ENCODE measurements at places on chromosomes 2 and 18. TPM values are rescaled to one million over a fixed set of nuclear protein-coding genes. Genes with fewer than 3 reads are reported as not detected.

Gene SNRPD1
- total RNA-seq, result 55.8 TPM

Gene SIX2
- total RNA-seq, result 1.2 TPM

Gene IL36B
- total RNA-seq, result not detected

Gene CXCR1
- not detected for total RNA-seq

Gene IL36G
- not detected for total RNA-seq

Gene NT5DC4
- total RNA-seq, result not detected

Gene ERMN
- 0.70 TPM for total RNA-seq

Gene NCKAP5
- 7.3 TPM for total RNA-seq

Gene FAM228A
- total RNA-seq, result 1.2 TPM

Gene ARHGAP28
- total RNA-seq, result 16.0 TPM

GRCh38 chr18:44411262-44411905, 269.3 kb upstream of the SETBP1 start:
- DNase-seq, result no peak

DNA sequence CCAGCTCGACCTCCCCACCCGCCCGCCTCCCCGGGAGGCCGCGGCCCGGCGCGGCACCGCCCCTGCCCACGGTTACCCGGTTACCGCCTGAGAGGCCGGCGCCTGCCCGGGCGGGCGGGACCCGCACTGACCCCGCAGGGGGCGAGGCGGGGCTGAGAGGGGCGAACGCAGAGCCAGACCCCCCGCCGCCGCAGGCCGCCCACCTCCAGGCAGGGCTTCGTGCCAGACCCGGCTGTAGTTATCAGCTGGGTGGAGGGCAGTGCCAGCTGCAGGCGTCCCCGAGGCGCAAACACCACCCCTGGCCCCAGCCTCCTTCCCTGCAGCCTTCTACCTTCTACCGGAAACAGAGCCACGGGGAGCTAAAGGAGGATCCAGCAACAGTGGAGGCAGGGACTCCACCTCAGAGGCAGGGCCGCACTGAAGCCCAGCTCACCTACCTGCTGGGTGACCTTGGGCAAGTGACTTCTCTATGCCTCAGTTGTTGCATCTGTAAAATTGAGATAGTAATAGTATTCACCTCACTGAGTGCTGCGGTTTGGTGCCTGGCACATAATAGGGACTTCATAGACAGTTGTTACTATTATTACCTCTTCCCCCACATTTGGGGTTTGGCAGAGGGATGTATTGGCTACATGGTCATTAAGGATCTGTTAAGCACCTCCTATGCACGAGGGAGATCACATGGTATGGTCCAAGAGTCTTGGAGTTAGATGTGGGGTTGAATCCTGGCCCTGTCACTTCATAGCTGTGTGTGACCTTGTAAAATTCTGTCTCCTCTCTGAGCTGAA, 231.6 kb upstream of the SMAD2 start:
- DNase-seq, result peak; percentile 55

GRCh38 chr2:85755122-85756027, 1.6 kb downstream of the ATOH8 start:
- DNase-seq, result no peak

- no peak for DNase-seq
Observed at GRCh38 chr2:168821577-168821976, 19.1 kb downstream of the NOSTRIN start.

DNA sequence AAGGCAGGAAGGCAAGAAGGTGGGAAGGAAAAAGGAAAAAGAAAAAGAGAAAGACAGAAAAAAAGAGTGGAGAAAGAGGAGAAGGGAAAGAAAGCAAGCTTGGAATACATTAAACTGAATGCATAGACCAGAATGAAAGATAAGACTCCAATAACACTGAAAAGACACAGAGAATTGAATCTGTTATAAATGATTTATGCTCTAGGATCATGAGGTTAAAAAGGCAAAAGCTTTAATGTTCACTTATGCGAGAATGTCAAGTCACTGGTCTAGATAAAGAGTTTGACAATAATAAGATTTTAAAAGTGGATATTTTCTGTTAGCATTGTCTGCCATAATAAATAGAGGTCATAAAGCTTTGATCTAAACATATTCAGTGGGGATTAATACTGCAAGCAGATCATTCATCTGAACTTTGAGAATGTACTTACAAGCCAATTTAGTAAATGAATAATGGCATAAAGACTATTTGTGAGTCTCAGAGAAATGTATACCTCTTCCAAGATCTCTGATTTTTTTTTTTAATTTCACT, 1069.2 kb upstream of the SLC39A10 start:
- no peak for DNase-seq

- DNase-seq, result no peak
Observed at GRCh38 chr2:111029181-111029927, 91.4 kb upstream of the BCL2L11 start.

- no peak for DNase-seq
Observed at GRCh38 chr2:228545748-228546145, 364.3 kb upstream of the SPHKAP start.

DNA sequence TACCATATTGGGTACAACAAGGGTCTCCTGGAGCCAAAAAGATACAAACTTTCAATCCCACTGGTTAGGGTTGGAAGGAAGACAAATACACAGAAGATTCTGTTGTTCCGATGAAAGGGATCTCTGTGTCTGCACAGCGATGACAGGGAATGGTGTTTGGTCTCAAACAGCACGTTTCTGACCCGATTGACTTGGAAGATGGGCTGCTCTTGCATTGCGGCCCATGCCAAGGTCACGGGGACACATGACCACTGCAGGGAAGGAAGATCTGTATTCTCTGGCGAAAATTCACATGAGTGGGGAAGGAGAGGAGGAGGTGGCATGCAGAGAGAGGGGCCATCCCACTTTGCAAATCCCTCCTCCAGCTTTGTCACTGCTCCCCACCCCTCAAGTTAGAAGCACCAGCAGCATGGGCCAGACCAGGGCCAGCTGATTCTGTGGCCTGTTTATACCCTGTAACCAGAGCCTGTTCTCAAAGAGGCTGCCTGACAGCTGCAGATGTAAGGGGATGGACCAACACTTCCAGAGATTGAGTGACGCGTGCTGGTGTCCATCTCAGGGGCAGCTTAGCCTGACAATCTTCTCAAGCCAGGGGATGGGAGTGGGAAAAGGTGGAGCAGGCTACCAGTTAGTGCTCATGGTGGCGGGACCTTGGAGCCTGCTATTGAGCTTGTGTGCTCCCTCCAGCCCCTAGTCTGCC, 57.2 kb downstream of the TNP1 start:
- no peak for DNase-seq

DNA sequence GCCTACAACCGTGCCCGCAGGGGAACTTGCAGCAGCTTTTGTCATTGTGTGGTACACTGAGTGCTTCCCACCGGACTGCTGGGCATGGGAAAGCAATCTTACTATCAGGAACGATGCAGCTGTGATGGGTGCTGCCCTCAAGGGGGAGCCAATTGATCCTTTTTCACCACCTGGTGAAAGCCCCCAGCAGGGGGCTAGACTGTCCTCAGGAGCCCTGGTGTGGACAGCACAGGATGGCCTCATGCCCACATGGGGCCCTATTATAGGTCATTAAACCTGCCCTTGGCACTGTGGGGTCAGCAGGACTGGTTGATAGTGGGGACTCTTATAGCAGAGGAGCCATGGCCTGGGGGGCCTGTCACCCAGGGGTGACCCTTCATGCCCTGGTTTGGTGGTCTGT, 172.2 kb downstream of the GLI2 start:
- DNase-seq, result no peak

DNA sequence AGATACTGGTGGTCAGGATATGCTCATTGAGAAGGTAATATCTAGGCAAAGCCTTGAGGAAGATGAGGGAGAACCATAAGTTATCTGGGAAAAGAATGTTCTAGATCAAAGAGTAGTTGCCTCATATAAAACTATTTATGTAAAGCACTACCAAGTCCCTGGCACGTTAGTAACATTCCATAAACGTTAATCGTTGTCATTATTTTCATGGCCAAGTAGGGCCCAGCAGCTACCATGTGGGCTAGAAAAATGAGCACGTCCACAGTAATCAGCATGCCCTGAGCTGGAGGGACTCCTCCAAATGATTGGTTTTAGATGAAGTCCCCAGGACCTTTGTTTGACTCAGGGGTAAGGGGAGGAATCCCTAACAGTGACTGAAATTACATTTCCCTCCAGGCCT, 32.7 kb upstream of the AFTPH start:
- no peak for DNase-seq

- no peak for DNase-seq
Observed at GRCh38 chr18:24659827-24660720, 199.6 kb downstream of the HRH4 start.

DNA sequence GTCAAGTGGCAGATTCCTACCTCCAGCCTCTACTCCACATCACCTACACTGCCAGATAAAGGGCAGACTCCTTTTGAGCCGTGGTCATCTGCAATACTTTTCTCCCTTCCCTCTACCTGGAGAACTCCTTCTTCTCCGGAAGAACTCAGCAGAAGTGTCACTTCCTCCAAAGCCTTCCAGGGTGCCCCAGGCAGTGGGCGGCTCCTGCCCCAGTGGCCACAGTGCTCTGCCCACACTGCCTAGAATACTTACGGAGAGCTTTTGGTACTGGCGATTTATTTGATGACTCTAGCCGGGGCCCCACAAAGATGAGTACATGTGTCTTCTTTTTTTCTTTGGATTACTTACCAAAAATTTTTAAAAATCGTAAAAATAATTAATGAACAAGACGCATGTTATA, 39.7 kb downstream of the FOSL2 start:
- no peak for DNase-seq

DNA sequence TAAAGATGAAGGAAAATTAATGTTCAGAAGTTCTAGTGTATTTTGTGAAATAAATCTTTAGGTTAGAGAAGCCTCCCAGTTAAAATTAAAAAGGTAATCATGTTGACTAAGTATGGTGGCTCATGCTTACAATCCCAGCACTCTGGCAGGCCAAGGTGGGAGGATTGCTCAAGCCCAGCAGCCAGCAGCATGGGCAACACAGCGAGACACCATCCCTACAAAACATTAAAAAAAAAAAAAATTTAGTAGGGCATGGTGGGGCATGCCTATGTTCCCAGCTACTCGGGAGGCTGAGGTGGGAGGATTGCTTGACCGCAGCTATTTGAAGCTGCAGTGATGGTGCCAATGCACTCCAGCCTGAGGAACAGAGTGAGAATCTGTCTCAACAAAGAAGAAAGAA, 17.9 kb downstream of the XPO1 start:
- DNase-seq, result no peak

DNA sequence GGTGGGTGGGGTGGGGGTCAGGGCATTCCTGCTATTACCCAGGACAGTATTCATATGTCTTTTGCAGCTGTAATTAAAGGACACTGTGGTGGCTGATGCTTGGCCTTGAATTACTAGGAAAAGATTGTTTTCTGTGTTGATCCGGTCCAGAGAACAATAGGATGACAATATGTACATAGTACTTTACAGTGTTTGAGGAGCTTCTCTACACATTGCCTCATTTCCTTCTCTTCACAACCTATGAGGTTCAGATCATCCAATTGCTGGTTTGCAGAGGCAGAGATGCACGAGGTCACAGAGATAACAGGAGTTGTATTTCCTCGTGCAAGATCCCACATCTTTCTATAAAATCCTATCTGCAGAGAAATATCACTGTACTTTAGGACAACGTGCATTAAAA, 119.5 kb downstream of the LIPG start:
- DNase-seq, result no peak

- DNase-seq, result no peak
Observed at GRCh38 chr2:26818972-26819371, 29.0 kb upstream of the DPYSL5 start.

- DNase-seq, result no peak
Observed at GRCh38 chr2:203728321-203728720, 21.9 kb downstream of the CD28 start.

DNA sequence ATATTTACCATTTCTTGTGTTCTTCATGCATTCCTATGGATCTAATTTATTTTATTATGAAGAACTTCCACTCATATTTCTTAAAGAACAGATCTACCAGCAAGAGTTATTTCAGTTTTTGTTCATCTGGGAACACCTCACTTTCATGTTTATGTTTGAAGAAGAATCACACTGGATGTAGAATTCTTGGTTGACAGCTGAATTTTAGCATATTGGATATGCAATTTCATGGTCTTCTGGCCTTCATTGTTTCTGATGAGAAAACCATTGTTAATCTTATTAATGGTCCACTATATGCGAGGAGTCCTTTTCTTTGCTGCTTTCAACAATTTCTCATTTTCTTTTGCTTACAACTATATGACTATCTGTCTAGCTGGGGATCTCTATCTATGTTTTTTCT, 189.2 kb downstream of the UXS1 start:
- DNase-seq, result no peak

DNA sequence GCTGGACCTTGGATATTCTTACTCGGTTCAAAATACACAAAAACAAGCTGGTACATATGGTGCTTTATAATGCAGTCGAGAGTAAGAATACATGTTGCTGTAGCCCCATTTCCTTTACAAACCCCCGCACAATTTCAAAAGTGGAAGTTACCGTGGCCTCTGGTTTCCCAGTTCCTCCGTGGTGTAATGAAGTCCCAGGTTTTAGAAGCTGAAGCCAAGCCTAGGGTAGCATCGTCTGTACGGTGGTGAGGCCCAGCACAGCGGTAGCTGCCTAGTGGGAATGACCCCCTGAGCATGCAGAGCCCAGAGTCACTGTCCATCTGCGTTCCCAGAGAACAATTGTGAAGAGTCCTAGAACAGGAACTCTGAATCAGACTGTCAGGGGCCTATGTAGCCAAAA, 171.8 kb downstream of the ASXL3 start:
- no peak for DNase-seq

DNA sequence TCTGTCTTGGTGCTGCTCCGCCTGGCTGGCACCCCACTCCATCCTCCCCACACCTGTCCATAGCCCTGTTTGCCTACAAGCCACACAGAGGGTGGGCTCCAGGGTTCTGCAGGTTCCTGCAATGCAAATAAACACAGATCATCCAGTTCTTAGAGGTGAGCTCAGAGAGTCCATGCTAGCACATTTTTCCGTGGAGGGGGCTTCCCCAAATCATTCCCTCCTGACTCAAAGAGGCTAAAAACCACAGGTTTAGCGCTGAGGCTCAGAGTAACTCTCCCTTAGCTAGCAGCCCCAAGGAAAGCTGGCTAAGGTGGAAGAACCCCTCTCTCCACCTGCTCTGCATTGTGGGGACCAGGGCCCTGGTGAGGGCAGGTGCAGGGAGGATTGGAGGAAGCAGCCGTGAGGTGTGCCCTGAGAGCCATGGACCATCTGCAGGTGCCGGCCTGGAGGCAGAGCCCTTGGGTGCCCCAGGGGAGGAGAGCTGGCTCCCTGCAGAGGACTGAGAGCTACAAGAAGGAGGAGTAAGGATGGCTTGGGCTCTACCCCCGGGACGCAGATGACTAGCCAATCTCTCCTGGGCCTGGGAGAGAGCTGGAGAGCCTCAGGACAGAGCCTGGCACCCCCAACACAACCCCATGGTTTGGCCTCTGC, 23.8 kb upstream of the TEX44 start:
- DNase-seq, result no peak
